ENCODE measurements at places on chromosomes 12 and 14.

GRCh38 chr14:100777818-100778525 is 47.9 kb upstream of the MEG3 start:
- DNase-seq = no peak

DNA sequence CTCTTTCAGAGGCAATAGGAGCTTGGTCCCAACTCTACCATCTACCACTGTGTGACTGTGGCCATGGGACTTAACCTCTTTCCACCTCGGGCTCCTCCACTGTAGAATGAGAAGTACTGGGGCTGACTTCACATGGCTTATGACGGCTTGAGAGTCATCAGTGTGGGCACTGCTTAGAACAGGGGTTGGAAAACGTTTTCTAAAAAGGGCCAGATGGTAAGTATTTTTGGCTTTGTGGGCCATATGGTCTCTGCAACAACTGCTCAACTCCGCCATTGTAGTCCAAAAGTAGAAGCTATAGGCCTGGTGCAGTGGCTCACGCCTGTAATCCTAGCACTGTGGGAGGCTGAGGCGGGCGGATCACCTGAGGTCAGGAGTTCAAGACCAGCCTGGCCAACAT is 69.2 kb upstream of the LTA4H start:
- DNase-seq = no peak

DNA sequence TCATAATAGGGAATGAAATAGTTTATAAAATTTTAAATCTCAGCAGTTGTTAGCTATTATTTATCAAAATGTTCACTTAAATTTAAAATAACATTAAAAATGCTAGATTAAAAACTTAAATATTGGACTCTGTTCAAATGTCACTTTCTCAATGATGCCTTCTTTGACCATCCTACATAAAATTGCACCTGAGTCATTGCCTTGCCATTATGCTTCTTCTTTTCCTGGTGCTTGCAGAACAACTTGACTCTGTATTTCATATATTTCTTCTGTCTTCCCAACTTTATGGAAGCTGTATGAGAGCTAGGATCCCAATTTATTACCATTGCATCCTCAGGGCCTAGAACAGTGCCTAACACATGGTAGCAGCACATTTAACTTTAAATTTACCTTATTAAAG is 37.3 kb upstream of the CPM start:
- DNase-seq = no peak

DNA sequence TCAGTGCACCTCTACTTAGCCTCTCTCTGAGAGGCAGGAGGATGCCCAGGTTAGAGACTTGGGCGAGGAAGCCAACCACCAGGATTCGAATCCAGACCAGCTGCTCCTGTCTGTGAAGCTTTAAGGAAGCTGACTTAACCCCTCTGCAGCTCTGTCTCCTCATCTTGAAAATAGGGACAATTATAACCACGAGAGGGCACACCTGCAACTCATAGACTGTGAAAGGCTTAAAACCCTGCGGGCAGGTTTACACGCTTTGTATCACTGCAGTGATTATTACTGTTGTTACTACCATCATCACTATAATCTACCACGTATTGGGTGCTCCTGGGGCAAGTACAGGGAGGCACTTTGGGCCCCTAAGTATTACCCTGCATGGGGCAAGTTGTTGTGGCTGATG is 379.8 kb downstream of the VRK1 start:
- DNase-seq = peak; percentile 21

GRCh38 chr14:75231320-75231719 is 47.3 kb upstream of the FOS start:
- no peak for DNase-seq

DNA sequence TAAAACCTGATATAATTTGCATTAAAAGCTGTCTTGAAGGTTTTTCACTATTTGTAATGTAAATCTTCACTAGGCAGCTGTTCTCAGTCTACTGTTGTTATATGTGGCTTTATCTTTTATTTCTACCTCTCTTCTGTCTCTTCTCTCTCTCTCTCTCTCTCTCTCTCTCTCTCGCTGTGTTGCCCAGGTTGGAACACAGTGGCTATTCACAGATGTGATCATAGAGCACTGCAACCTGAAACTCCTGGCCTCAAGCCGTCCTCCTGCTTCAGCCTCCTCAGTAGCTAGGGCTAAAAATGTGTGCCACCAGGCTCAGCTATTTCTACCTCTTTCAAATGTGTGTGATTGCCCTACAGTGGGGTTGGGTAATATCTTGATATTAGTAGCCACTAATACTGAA is 21.1 kb downstream of the FUT8 start:
- no peak for DNase-seq

DNA sequence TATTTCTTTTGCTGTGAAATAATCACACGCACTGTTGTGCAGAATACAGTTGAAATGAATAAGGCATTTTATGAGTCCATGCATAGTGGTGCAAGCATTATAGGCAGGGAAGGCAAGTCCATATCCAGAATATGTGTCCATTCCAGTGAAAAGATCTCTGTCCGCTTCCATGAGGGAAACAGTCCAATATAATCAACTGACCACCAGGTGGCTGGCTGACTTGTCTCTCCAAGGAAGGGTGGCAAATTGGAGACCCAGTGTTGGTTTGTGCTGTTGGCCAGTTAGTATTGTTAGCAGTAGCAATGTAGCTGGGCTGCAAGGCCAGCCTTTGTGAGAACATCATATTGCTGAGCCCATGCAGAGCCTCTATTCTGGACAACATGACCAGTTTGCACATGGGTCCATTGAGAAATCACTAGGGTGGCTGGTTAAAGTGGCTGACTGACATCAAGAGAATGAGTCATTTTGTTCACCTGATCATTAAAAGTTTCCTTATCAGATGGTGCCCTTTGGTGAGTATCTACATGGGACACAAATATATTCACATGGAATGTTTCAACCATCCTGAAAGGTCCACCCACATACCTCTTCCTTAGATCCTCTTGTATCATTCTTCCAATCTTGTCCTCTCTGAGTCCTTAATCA is 17.3 kb upstream of the YAF2 start:
- DNase-seq = no peak

DNA sequence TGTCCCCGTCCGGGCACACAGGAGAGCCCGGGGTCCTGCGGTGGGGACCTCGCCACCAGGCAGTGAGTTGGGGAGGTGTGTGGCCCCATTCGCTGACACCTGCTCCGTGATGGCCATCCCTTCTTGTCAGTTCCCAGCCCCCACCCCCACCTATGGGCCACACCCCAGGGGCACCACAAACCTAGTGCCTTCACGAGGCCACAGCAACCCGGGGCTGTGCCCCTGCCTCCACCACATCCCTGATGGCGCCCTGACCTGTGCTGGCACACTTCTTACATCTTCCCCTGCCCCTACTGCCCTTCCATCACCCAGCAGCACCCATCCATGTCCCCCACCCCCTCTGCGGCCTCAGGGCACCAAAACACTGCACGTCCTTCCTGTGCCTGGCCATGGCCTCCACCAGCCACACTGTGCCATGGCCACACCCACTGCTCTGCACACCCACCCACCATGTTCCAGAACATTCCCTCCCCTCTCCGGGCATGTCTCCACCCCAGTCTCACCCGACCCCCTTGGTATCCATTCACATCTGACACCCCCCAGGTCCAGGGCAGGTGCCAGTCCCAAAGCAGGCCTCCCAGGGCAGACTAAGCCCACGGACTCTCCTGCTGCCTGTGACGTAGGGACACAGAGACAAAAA is 24.4 kb downstream of the JAG2 start:
- DNase-seq = no peak

- no peak for DNase-seq
These were observed 97.8 kb downstream of the LGMN start for GRCh38 chr14:92650581-92651105.

GRCh38 chr14:38297681-38298080 is 41.8 kb upstream of the CLEC14A start:
- DNase-seq = no peak

- no peak for DNase-seq
These were observed 135.5 kb downstream of the DPF3 start for GRCh38 chr14:72758420-72758819.

GRCh38 chr12:115755061-115755724 is 522.3 kb downstream of the MED13L start:
- DNase-seq = no peak

All from OCI-LY7 (cell line).